Stimulated activated naive CD8-positive, alpha-beta T cell treated with anti-CD3 and anti-CD28 coated beads, Interleukin-15, Interleukin-2, amounts not matched to agents 100 U/mL and 50 U/mL, for 24 hours (primary cell): ENCODE measurements at places on chromosomes 11 and 22.

DNA sequence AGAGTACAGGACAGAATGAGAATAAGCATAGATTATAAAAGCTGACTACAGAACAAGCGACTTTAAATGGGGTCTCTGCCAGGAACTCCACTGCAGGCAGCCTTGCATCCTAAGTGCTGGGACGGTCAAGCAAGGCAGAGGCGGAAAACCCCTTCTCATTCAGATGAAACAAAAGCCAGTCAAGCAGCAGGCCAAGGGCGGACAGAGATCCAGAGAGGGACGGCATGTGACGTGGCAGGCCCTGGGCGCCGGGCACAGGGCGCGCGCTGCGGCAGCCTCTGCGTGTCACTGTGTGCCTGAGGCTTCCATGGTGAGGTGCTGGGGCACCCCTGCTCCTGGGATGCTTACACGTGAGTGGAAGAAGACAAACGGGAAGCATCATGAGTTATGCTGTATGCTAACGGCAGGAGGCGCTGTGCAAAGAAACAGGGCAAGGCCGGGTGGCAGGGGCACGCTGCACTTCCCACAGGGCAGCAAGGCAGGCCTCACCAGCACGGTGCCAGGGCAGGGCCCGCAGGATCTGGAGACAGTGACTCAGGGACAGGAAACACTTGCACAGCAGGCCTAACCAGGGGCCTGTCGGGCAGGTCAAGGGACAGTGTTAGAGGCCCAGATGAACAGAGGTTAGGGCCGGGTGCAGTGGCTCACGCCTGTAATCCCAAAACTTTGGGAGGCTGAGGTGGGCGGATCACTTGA, 6.2 kb downstream of the TOLLIP start:
- DNase-seq: no peak

DNA sequence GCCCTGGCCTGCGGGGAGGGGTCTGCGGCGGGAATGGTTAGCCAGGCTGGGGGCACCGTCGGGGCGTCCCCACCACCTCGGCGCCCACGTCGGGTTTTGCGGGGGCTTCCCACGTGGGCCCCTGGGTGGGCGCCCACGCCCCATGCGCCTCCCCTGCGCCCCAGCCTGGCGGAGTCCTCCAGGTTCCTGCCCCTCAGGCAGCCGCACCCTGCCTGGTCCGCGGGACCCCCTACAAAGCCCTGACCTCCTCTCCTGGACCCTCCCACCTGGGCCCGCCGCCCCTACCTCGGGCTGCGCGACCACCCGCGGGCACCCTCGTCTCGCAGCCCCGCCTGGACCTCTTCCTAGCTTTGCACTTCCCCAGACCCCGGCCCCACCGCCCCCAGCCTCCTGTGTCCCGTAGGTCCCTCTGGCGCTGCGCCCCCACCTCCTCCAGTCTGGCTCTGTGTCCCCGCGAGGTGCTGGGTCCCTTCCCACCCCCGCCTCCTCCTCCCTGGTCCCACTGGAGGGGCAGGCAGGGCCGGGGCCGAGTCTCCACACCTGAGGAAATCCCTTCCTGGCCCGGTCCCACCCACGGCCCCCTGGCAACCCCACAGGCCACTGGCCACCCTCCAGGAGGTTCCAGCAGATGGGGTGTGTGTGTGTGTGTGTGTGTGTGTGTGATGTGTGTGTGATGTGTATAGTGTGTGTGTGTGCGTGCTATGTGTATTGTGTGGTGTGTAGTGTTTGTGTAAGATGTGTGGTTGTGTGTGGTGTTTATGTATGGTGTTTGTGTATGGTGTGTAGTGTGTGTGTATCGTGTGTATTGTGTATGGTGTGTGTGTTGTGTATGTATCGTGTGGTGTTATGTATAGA, 11.8 kb downstream of the PIM3 start:
- DNase-seq: peak; percentile 38

- DNase-seq: no peak
Measured at GRCh38 chr11:9210922-9211320, 54.2 kb downstream of the DENND5A start.

DNA sequence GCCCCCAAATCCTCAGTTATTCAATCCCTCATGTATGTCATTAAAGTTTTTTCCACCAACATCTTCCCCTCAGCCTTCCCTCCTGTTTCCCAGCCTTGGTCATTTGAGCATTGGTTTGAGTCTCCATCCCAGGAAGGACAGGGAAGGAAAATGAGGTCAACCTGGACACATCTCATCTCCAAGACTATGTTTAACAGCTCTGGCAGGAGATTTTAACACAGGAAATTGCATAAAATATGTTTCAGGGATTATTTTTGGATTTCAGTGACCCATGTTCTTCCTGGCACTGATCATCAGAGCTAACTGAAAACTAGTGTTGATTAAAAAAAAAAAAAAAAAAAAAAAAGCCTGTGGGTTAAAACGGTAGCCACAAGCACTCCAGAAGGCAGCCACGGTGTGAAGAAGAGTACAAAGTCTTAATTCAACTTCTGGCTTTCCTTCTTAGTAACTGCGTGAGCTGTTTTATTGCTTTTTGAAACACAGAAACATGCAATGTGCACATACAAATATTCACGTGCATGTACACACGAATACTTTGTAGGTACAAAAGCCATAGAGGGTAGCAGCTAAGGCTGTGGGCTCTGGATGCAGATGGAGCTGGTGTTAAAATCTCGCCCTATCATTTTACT, 164.4 kb upstream of the DDI1 start:
- no peak for DNase-seq

- peak; percentile 57 for DNase-seq
Measured at GRCh38 chr11:120929664-120930154, 94.2 kb upstream of the TBCEL start.

GRCh38 chr22:27144321-27144720, 486.9 kb downstream of the MIAT start:
- DNase-seq: no peak

GRCh38 chr11:46987183-46987582, 50.6 kb downstream of the CSTPP1 start:
- no peak for DNase-seq

DNA sequence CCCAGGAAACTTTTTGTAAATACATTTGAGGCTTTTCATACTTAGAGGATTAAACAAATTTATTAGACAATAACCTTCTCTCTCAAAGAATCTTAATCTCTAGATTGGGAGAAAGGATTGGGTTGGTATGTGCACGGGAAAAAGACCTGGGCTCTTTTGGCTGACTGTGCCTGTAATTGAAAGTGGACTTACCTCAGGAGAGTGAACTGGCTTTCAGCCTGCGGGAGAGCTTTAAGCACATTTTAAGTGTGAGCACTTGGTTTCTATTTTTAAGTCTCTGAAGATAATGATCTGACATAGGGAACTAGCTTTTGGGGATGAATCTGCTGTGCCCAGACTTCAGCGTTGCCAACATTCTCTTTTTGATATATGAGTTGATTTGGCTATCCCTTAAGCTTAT, 35.8 kb downstream of the UVRAG start:
- DNase-seq: no peak

DNA sequence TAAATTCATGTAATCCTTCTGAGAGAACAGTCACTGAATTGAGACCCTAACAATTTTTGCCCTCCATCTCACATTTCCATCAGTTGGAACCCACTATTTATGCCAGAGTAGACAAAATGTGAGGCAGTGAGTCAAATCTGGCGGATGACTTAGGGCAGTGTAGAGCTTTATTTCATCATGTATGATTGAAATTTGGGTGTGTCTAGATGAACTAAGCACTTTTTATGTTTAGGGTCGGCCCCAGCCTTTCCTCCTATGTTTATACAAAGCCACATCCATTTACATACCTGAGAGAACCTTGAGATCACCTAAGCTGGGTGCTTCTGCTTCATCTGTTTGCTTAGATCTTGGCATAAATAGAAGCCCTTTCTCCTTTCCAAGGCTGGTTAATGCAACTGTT, 15.0 kb upstream of the MUC15 start:
- no peak for DNase-seq

GRCh38 chr22:41713004-41713403, 13.7 kb downstream of the MEI1 start:
- no peak for DNase-seq

GRCh38 chr11:34203377-34203871, 98.0 kb downstream of the NAT10 start:
- DNase-seq: no peak

- no peak for DNase-seq
Measured at GRCh38 chr11:77687088-77687487, 49.5 kb upstream of the CLNS1A start.

DNA sequence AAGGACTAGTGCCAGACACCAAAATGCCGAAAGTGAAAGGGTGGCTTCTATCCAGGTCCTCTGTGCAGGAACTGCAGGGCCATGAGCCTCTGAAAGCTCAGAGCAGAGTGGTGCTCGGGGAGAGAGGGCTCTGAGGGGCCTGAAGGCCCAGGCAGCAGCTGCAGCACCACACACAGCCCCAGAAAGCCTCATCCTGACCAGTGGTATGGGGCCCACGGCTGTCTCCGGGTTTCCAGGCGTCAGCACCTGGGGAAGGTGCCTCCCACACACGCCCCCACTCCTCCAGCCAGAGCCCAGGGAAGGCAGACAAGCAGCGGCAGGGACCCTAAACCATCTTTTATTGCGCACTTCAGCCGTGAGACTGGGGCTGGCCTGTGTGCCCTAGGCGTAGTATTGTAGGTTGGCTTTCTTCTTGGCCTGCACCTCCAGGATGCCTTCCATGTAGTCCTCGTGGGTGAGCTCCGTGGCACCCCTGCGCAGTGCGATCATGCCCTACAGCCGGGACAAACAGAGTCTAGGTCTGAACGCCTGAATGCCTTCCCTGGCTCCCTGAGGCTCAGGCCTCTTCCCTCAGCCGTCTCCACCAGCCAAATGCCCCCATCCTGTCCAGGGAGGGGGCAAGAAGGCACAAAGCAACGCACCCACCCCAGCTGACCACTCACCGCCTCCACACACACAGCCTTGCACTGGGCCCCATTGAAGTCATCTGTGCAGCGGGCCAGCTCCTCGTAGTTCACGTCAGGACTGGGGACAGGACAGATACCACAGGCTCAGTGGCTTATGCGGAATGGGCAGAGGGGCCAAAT, 7.6 kb downstream of the PSMC3 start:
- DNase-seq: no peak

DNA sequence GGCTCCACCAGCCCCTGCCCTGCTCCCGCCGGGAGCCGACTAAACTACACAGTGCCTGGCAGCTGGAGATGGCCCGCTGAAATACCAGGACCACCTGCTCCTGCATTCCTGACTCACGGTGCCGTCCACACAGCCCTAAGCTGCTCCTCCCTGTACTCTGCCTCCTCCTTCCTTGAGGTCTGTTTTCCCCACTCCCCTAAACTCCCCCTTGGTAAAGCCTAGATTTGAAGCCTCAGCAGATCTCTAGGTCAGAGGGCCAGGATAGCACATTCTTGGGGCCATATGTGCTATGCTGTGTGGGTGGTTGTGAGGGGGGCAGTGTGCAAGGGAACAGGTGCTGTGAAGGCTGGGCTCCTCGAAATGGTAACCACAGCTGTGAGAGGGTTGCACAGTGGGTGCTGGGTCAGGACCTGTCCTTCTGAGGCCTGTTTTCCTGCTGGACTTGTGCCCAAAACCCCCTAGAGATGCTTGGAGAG, 9.7 kb downstream of the LRFN4 start:
- DNase-seq: no peak

GRCh38 chr22:31128156-31128555, 5.4 kb downstream of the INPP5J start:
- DNase-seq: no peak

DNA sequence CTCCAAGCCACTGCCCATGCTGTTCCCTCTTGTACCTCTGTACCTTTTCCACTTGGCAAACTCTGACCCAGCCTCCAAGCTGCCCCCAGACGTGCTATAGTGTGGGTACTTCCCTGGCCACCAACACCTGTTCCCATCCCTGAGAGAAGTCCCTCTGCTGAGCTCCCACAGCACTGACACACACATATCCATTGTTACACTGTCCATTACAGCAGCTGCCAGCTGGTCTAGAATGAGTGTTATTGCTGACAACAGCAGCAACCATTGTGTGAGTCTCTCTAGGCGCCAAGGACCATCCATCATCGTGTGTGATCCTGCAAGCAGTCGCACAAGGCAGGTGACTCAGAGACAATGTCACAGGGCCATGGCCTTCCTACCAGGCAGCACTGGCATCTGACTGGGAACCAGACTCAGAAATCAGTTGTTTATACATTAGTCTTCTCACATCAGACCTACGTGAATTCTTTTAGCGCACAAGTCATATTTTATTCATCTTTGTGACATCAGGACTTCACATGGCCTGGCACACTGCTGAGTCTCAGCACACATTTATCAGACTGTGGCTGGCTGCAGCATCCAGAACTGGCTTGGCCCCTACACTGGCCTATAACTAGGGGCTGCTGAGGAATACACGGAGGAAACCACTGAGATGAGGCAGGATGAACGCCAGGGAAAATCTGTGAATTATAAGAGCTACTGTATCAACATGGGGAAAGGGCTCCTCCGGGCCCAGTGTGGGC, 56.4 kb downstream of the SGSM3 start:
- DNase-seq: no peak

GRCh38 chr11:92211576-92212167, 12.9 kb upstream of the FAT3 start:
- DNase-seq: no peak

GRCh38 chr22:42333544-42333943, 63.1 kb upstream of the TCF20 start:
- no peak for DNase-seq

DNA sequence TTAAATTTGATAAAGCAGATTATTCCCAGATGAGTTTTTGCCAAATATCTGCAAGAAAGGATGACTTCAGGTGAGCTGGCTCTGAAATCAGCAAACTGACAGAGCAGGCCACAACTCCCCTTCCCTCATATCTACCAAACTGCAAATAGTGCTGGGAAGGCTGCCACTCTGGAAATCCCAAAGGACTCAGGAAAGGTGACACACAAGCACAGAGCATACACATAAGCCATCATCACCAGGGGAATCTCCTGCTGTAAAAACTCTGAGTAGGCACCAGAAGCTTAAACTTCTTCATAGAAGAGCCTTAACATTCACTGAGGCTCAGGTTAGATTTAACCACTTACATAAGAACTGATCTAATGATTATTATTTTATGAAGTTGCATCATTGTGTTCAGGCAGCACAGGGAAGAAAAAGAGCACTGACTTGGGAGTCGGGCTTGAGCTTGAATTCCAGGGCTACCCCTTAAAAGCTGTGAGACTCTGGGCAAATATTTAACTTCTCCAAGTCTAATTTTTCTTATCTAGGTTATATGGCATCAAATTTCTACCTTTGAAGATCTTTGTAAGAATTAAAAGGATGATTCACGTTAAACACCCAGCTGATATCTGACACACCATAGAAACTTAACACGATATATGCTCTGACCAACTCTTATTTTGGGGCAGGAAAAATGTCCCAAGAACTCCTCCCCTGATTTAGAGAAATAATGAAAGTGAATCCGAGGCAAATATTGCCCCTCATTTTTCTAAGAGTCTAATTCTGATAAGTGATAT, 15.0 kb downstream of the SYTL2 start:
- no peak for DNase-seq

DNA sequence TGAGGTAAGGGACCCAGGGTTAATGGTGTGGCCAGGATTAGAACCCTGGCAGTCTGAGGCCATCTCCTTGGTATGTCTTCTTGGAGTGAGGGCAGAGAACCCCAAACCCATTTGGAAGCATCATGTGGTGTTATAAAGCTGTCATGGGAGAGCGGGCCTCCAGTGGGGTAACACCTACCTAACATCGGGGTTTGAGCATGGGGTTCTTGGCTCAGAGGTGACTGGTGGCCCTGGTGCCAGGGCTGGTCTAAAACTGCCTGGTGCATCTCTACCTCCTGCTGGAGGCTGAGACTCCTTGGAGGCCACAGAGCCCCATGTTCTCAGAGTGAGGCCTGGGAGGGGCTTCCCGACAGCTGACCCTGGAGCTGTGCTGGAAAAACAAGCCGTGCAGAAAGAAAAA, 4.5 kb downstream of the PRDM11 start:
- no peak for DNase-seq

- no peak for DNase-seq
Measured at GRCh38 chr11:71221821-71222220, 30.6 kb downstream of the SHANK2 start.
